Right forelimb (tissue), 1 donor: ENCODE measurements at places on chromosomes 16 and 17.

DNA sequence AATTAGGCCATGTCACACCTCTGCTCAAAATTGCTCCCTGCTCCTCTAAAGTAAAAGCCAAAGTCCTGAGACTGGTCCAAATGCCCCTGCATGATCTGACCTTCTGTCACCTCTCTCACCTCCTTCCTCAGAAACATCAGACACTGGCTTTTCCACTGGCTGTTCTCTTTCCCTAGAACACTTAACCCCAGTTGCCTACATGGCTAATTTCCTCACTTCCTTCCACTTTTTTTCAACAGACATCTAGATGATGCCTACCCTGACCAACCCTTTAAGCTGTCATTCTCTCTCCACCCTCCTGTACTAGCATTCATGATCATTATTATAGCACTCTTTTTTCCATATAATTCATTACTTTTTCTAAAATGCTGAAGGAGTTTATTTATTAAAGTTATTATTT lies 31.0 kb downstream of the CCT6B start:
- DNase-seq = no peak

- DNase-seq = no peak
Measured at GRCh38 chr17:49696233-49696761, 11.5 kb downstream of the SLC35B1 start.

- DNase-seq = no peak
Measured at GRCh38 chr16:51134269-51134812, 16.7 kb downstream of the SALL1 start.

DNA sequence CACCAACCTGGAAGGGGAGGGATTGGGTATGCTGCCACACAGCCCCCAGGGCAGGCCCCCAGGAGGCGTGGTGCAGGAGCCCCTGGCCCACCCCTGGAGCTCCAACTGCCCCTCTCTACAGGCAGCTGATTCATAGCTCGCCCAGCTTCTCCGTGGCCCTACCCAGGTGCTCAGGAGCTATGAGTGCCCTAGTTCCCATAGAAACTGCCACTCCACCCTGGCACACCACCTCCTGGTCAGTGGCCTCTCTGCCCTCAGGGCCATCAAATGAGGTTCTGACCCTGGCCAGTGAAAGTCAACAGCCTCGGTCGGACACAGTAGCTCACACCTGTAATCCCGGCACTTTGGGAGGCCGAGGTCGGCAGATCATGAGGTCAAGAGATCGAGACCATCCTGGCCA lies 18.0 kb downstream of the CNGB1 start:
- no peak for DNase-seq

DNA sequence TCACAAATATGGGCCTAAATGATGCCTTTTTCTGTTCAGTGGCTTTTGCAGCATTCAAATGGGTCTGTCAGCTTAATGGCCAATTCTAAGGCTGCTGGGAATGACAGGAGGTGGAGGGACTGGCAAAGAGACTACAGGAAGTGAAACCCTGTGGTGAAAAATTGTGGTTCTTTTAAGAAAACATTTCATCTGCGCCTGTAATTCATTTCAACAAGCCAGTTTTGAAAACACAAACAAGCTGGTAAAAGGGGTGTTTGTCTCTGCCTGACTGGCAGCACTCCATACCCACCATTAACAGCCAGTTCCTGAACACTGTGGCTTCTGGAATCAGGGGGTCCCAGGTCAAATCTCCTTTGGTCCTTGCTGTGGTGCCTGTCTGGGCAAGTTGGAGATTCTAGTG lies 3.6 kb upstream of the KDM8 start:
- DNase-seq = no peak
